ENCODE measurements at places on chromosomes 7 and 10.

GRCh38 chr10:129099486-129099885 is 367.6 kb upstream of the MGMT start:
- DNase-seq: no peak
- no peaks in the 10 kb centered on the region for H3K36me3 ChIP-seq
- no peak overlapping the region for H3K4me3 ChIP-seq
- H3K4me1 ChIP-seq: peaks cover 21% of the 10 kb centered on the region

- no peak overlapping the region for H3K4me3 ChIP-seq
- peaks cover 19% of the 10 kb centered on the region for H3K4me1 ChIP-seq
- no peak overlapping the region for H3K27ac ChIP-seq
- no peaks in the 10 kb centered on the region for H3K36me3 ChIP-seq
- DNase-seq: no peak
- H3K27me3 ChIP-seq: no peaks in the 10 kb centered on the region
These were observed 94.0 kb downstream of the GRK5 start for GRCh38 chr10:119301397-119301796.

DNA sequence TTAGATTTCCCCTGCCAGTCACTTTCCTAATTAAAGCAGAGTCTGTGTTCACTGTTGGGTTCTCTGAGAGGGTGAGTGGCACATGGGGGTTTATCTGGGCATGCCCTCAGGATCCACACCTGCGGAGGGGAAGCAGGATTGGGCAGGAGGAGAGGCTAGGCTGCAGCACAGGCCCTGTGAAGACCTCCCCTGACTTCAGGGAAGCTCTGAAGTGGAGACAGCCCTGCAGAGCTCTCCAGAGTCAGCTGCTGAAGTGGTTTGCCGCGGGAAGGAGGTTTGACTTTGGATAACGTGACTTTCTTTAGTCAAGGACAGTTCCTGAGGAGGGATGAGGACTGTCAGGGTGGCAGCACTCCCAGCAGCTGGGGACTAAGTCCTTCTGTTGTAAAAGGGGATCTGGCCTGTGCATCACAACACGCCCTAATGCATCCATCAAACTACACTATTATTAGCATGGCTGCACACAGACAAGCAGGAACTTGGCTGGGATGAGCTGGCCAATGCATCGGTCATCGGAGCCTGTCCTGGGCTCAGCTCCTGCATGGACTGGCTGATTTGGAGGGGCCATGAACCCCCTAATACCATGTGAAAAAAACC is 50.9 kb upstream of the LEP start:
- H3K36me3 ChIP-seq: no peaks in the 10 kb centered on the region
- no peak overlapping the region for H3K4me3 ChIP-seq
- no peaks in the 10 kb centered on the region for H3K4me1 ChIP-seq
- H3K27ac ChIP-seq: no peak overlapping the region
- no peaks in the 10 kb centered on the region for H3K27me3 ChIP-seq
- no peak for DNase-seq

DNA sequence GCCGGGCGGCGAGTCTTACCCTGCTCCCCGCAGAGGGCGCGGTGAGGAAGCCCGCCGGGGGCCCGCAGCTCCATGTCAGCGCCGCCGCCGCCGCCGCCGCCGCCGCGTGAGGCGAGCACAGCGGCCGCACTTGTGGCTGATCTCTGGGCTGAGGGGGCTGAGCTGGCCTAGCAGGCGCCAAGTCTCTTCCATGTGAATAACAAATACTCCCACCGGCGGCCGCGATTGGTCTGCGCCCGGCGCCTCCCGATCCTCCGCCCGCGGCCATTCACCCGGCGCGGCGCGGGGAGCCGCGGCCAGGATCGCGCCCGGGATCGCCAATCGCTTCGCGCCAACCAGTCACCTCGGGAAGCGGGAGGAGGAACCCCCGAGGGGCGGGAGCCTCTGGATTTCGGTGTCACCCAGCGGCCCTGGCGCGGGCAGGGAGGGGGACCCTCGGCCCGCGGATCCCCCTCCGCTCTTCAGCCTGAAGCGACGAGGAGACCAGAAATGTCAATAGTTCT is at the start of gene GRM8:
Gene GRM8, minus strand, starts transcription at position 164 of the 503 bp plus-strand sequence.
- H3K27ac ChIP-seq: no peak within 1 kb of the TSS
- peak; percentile 52 for DNase-seq
- no peaks in the 10 kb centered on the region for H3K36me3 ChIP-seq
- peaks cover 4% of the 10 kb centered on the region for H3K4me1 ChIP-seq

DNA sequence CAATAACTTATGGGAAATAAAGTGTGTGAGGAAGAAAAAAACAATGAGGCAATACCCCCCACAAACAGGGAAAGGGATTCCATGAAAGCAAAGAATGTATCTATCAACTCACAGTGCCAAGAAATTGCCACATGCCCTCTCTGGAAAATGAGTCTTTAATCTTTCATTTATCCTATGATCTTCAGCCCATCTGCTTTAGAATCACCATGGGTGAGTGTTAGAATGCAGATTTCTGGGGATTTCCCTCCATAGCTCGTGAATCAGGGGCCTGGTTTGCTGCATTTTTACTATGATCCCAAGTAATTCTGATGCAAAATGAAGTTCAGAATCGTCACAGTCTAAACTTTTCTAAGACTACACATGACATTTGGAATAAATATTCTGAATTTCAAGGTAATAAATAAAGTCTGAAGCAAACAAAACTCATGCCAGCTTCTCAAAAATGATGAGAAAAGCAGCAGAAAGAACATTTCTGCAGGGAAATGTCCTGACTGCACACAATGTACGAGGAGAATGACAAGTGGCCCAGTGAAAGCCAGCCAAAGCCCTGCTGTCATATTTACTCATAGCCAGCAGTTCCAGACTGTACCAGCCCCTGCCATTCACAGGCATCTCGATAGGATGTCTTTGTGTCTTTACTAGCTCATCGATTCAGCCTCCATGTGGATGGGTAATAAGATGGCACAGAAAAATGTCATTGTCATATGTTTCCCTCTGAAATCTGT is 167.1 kb downstream of the ELMO1 start:
- no peak for DNase-seq
- no peaks in the 10 kb centered on the region for H3K36me3 ChIP-seq
- H3K4me1 ChIP-seq: peaks cover 6% of the 10 kb centered on the region
- H3K4me3 ChIP-seq: no peak overlapping the region
- H3K27ac ChIP-seq: no peak overlapping the region

- no peaks in the 10 kb centered on the region for H3K36me3 ChIP-seq
- H3K27me3 ChIP-seq: no peaks in the 10 kb centered on the region
- H3K4me1 ChIP-seq: no peaks in the 10 kb centered on the region
- H3K4me3 ChIP-seq: no peak overlapping the region
These were observed 435.2 kb upstream of the AUTS2 start for GRCh38 chr7:69162931-69163670.

GRCh38 chr10:124000792-124001201 is 92.6 kb downstream of the CHST15 start:
- H3K4me3 ChIP-seq: no peak overlapping the region
- no peaks in the 10 kb centered on the region for H3K27me3 ChIP-seq
- 0 out of 2 replicates have a peak, but pooled peaks cover 4% of the 10 kb centered on the region for H3K36me3 ChIP-seq
- H3K4me1 ChIP-seq: peaks cover 42% of the 10 kb centered on the region
- no peak for DNase-seq
- H3K27ac ChIP-seq: no peak overlapping the region

- H3K27ac ChIP-seq: no peak overlapping the region
- DNase-seq: no peak
- H3K27me3 ChIP-seq: no peaks in the 10 kb centered on the region
These were observed 438.9 kb downstream of the SDK1 start for GRCh38 chr7:3739983-3740382.

DNA sequence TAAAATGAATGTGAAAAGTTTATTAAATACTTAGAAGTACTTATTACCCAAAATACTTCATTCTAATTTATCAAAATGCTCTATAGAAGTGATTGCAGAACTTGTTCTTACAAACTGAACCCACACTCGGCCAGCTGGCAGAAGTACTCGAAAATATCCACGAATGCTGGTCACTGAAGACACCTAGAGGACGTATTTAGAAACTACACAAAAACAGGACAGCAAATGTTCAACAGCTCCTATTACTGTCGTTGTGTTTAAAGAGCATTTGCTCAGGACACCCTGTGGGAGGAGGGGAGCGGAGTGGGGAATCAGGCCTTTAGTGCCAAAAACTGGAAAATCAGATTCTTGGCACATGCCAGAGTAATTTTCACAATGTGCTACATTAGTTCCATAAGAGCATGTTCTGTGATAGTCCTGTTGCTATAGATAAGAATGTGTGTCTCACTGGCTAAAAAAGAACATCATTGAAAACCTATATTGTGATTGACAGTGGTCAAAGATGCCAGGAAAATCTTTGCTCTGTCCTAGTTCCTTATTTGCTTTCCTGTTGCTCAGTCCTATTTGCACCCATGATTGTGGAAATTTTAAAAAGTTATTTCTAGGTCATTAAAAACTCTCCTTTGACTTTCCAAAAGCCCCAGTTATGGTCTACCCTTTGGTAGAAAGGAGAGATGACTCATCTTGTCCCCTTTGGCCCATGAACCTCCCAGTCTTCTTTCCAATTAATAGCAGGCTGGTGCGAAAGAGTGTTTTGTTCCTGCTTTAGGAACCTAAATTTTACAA is 49.0 kb upstream of the NRBF2 start:
- peak; percentile 64 for DNase-seq
- no peaks in the 10 kb centered on the region for H3K4me1 ChIP-seq
- no peak overlapping the region for H3K4me3 ChIP-seq
- no peak overlapping the region for H3K27ac ChIP-seq

DNA sequence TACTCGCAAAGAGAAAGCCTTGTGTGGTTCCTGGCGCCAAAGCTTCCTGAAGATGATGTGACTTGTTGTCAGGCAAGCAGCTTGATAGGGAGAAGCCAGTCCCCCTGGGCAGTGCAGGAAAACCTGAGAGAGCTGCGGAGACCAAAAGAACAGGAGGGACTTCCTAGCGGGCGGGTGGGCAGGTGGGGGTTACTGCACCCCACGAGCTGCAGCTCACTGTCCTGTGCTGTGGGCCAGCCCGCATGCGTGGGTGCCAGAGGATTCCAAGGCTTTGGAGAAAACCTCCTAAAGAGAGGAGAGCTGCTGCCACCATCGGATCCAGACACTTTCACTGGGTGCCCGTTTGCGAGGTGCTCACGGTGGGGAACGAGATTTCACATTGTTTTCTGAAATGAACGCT is 145.1 kb downstream of the ACTR3B start:
- H3K36me3 ChIP-seq: no peaks in the 10 kb centered on the region
- no peak overlapping the region for H3K4me3 ChIP-seq
- DNase-seq: no peak
- H3K4me1 ChIP-seq: peaks cover 17% of the 10 kb centered on the region

DNA sequence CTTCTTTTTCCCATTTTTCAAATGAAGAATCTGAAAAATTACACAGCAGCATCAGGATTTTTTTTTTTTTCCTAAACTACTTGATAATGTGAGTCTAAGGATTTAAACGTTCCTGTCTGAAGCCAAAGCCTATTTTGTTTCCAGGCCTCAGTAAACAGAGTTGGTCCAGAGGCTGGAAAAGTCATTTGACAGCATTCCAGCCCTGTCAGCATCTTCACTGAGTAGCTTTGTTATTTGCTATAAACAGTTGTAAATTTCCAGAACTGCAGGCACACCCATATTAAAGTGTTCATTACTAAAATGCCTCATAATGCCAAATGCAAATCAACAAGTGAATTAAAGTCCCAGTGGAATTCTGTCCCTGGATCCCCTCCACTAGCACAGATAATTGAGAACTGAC is 35.5 kb upstream of the KMT2E start:
- H3K27me3 ChIP-seq: no peaks in the 10 kb centered on the region
- DNase-seq: no peak
- H3K27ac ChIP-seq: no peak overlapping the region
- no peak overlapping the region for H3K4me3 ChIP-seq
- H3K4me1 ChIP-seq: peaks cover 13% of the 10 kb centered on the region

- H3K4me1 ChIP-seq: no peaks in the 10 kb centered on the region
- no peaks in the 10 kb centered on the region for H3K36me3 ChIP-seq
- no peaks in the 10 kb centered on the region for H3K27me3 ChIP-seq
- no peak overlapping the region for H3K27ac ChIP-seq
These were observed 20.7 kb upstream of the CAMK2B start for GRCh38 chr7:44346063-44346462.

DNA sequence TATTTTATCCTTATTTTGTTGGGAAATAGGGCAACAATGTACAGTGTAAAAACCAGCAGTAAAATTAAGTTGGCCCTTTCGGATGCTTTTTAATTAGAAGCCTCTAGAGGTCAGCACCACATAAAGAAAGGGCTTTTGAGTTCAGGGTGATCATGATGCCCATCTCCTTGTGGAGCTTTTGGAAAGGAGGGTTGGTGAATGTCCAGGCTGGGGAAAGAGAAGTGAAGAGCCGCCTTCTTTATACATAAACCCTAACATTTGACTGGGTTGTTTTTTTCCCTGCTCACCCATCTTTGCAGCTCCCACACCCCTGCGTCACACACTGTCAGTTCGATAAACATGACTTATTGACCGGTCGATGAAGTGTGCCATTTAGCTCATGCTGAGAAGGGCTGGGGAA is 29.8 kb downstream of the MTURN start:
- peaks cover 26% of the 10 kb centered on the region for H3K4me1 ChIP-seq
- H3K27me3 ChIP-seq: no peaks in the 10 kb centered on the region
- H3K36me3 ChIP-seq: no peaks in the 10 kb centered on the region
- H3K4me3 ChIP-seq: no peak overlapping the region

GRCh38 chr10:127125331-127125730 is 71.1 kb downstream of the INSYN2A start:
- no peak for DNase-seq
- no peak overlapping the region for H3K27ac ChIP-seq

DNA sequence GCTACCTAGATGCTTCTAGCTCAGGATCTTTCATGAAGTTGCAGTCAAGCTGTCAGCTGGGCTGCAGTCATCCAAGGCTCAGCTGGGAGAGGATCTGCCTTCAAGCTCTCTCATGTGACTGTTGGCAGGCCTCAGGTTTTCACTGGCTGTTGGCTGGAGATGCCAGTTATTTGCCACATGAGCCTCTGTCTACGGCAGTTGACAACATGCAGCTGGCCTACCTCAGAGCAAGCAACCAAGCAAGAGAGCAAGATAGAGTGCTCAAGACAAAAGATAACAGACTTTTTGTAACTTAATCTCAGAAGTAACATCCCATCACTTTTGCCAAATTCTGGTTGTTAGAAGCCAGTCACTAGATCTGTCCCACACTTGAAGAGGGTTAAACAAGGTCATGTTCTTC is 125.8 kb downstream of the TPST1 start:
- no peaks in the 10 kb centered on the region for H3K4me1 ChIP-seq
- H3K27me3 ChIP-seq: no peaks in the 10 kb centered on the region
- no peaks in the 10 kb centered on the region for H3K36me3 ChIP-seq

GRCh38 chr7:47470567-47471357 is 111.1 kb downstream of the TNS3 start:
- no peak for DNase-seq
- peaks cover 27% of the 10 kb centered on the region for H3K4me1 ChIP-seq

- H3K4me3 ChIP-seq: no peak overlapping the region
- DNase-seq: no peak
- no peaks in the 10 kb centered on the region for H3K27me3 ChIP-seq
- no peaks in the 10 kb centered on the region for H3K4me1 ChIP-seq
- H3K27ac ChIP-seq: no peak overlapping the region
These were observed 189.6 kb upstream of the NRP1 start for GRCh38 chr10:33524041-33524440.

GRCh38 chr10:82866424-82867020 is 991.5 kb downstream of the NRG3 start:
- H3K27me3 ChIP-seq: no peaks in the 10 kb centered on the region
- no peak for DNase-seq
- no peaks in the 10 kb centered on the region for H3K36me3 ChIP-seq

- no peaks in the 10 kb centered on the region for H3K4me1 ChIP-seq
- no peaks in the 10 kb centered on the region for H3K36me3 ChIP-seq
- no peak overlapping the region for H3K27ac ChIP-seq
- no peak overlapping the region for H3K4me3 ChIP-seq
- DNase-seq: no peak
- H3K27me3 ChIP-seq: no peaks in the 10 kb centered on the region
These were observed 108.9 kb downstream of the IPMK start for GRCh38 chr10:58158806-58159205.

Measured in MM.1S (cell line).